ENCODE measurements at places on chromosomes 13 and 19.

DNA sequence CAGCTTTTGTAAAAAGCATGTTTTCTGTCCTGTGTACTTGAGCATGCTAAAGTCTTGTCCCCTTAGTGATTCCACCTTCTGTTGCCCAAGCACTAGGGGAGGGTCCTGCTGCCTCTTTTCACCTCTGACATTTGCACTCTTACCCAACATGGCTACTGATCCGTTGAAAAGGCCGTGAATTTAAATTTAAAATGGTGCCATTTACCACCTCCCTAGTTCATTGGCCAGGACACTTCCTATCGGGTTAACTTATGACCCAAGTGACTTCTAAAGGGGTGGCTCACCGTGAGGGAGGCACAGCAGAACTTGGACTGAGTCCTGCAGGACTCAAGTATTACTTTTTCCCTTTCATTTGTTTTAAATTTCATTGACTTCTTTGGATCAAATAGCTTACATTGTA, 33.3 kb upstream of the CEACAM21 start:
- no peak for DNase-seq

GRCh38 chr19:2150794-2151338, 500 bp downstream of the AP3D1 start:
- DNase-seq, result peak; percentile 24

- DNase-seq, result no peak
Measured at GRCh38 chr19:19956434-19957075, 55.8 kb downstream of the ZNF93 start.

DNA sequence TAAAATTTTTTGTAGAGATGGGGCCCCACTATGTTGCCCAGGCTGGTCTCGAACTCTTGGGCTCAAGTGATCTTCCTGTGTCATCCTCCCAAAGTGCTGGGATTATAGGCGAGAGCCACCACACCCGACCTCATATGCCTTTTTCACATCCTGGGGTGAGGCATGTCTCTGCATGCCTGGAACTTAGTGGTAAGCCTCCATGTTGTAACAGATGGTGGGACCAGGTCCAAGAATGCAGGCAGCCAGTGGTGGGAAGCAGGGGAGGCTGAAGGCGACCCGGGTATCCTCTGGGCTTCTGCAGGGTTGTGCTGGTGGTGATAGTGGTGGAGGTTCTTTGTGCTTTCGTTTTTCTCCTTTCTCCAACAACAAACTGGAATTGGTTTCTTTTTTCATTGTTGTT, 30.1 kb upstream of the CCDC124 start:
- no peak for DNase-seq

- DNase-seq, result peak; percentile 58
Measured at GRCh38 chr19:49546825-49547565, 19.2 kb downstream of the RCN3 start.

DNA sequence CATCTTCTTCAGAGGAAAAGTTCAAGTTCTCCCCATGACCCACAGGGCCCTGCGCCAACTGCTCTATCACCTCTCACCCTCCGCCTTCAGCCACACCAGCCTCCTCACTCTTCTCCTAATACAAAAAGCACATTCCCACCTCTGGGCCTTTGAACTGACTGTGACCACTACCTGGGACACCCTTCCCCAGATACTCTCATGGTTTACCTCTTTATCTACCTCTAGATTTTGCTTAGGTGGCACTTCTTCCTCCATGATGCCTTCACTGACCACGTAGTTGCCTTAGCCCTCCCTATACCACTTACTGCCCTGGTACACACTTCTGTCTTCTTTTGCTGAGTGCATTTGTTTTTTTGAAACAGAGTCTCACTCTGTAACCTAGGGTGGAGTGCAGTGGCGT, 3.9 kb upstream of the SYCE2 start:
- no peak for DNase-seq

DNA sequence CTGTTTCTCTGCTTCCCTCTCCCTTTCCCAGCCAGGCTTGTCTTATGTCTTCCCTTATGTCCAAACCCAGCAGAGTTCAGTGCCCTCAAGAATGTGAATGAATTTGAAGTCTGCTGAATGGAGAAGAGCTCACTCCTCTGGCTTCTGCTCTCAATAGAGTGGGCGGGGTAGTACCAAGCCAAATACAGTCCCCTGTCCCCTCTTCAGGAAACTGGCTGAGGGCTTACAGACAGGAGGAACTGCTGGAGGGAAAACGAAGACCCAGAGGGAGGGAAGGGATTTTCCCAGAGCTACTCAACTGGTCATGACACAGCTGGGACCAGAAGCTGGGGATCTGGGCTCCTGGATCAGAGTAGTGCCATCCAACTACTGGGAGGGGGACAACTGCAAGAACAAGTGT, 32.9 kb upstream of the POU2F2 start:
- DNase-seq, result no peak

- DNase-seq, result no peak
Measured at GRCh38 chr13:27613628-27614027, 6.7 kb downstream of the LNX2 start.

- no peak for DNase-seq
Measured at GRCh38 chr19:5308451-5309437, 31.9 kb downstream of the PTPRS start.

DNA sequence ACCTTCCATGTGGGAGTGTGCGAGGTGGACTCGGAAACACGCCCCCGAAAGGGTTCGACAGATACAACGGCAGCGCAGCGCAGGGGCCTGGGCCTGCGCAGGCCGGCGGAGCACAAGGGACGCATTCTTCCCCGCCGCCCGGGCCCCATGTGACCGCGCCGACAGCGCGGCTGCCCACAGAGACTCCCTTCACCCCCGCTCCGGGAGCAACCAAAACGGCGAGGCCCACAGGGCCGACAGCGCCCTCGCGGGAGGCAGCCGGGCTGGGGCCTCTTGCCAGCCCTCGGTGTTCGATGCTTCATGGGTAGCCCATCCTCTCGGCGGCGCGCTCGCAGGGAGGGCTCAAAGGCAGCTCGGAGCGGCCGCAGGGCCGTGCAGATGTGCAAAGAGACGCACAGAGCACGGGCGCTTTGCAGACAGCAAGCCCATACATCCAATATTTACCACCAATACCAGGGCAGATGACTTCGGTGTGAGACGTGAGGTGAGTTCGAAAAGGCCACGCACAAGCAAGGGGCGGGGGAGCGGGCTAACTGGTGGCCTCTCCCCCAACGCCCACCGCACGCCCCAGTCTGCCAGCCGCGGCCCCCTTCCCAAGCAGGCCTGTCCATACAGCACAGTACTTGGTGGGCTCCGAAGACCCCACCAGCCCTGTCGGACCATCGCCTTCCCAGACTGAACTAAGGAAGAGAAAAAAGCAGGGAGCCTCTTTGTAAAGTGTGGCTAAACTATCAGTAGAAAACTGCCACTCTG, 89.9 kb downstream of the CRYL1 start:
- DNase-seq, result no peak

DNA sequence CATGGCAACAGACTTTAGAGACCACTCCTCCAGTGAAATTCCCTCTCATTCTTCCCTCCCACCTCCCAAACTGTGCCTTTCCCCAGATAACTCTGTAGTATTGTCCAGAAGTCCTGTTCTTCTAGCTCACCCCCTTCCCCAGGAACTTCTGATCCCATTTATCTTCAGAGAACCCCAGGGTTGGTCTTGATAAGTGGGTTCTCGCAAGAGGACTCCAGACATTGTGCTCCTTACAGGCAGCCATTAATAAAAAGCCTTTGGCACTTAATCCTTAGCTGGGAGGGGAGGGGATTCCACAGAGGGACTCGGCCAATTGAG, 1.9 kb downstream of the LTBP4 start:
- no peak for DNase-seq

- no peak for DNase-seq
Measured at GRCh38 chr13:41459432-41460073, 2.2 kb downstream of the RGCC start.

DNA sequence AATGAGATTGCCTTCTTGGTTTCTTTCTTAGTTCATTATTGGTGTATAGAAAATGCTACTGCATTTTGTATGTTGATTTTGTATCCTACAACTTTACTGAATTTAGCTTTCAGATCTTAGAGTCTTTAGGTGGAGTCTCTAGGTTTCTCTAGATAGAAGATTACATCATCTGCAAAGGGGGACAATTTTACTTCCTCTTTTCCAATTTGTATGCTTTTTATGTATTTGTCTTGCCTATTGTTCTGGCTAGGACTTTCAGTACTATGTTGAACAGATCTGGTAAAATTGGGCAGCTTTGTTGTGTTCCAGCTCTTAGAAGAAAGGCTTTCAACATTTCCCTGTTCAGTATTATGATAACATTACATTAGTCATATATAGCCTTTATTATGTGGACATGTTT, 101.0 kb upstream of the SPRY2 start:
- no peak for DNase-seq

DNA sequence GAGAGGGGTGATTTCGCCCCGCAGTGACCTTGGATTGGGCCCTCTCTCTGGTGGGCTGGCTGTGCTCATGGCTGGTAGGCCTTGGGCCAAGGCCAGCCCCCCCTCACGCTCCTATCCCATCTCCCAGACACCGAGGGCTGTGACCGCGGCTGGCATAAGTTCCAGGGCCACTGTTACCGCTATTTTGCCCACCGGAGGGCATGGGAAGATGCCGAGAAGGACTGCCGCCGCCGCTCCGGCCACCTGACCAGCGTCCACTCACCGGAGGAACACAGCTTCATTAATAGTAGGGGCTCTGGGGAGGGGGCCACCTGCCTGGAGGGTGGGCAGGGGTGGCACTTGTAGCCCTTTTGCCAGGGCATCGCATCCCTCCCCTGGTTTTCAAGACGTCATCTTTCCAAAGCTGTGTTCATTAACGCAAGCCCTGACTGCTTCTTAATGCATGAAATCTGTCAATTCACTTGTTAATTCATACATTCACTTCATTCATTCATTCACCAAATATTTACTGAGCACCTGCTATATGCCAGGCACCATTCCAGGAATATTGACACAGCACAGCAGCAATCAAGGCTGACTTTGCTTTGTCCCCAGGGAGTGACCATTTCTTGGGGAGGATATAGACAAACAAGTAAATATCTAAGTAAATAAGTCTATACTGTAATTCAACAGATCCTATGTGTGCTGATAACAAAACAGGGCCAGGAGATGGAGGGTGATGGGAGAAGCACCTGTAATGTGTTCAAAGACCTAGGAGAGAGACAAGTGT, 26.6 kb downstream of the NCAN start:
- no peak for DNase-seq

- no peak for DNase-seq
Measured at GRCh38 chr13:113901231-113901630, 37.4 kb upstream of the GAS6 start.

DNA sequence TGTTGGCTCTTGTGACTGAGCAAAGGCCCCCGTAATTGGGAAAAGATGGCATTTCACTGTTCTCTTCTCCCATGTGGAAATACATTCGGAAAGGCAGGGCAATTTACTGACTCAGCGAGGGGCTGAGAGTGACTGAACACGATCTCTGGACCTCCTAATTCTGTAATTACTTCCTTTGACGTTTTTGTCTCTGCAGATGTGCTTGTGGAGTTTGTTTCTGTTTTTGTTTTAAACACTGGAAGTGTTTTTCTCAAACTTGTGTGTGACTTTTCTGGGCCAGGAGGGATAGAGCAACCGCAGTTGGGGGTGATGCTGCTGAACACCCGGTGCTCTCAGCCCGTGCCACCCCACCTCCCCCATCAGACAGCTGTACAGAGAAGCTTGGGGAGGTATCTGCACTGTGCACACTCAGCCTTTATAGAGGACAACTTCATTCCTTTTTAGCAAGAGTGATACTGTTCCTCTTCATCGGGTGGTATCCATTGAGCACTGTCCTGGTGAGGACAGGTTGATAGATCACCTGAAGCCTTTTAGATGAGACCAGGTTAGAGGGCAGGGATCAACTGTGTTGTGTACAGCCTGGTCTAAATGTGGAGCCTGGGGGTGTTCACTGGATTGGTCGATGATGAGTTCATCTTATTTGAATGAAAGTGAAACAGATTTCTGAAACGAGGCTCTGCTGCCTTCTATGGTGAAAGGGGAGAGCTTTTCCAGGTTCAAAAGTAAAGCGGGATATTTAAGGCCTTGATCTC, 117.4 kb downstream of the ESD start:
- peak; percentile 13 for DNase-seq

GRCh38 chr13:35865341-35866240, 265.6 kb downstream of the DCLK1 start:
- no peak for DNase-seq

- DNase-seq, result no peak
Measured at GRCh38 chr13:57638186-57638890, 6.8 kb downstream of the PCDH17 start.

GRCh38 chr13:59829690-59830089, 334.0 kb downstream of the DIAPH3 start:
- no peak for DNase-seq

DNA sequence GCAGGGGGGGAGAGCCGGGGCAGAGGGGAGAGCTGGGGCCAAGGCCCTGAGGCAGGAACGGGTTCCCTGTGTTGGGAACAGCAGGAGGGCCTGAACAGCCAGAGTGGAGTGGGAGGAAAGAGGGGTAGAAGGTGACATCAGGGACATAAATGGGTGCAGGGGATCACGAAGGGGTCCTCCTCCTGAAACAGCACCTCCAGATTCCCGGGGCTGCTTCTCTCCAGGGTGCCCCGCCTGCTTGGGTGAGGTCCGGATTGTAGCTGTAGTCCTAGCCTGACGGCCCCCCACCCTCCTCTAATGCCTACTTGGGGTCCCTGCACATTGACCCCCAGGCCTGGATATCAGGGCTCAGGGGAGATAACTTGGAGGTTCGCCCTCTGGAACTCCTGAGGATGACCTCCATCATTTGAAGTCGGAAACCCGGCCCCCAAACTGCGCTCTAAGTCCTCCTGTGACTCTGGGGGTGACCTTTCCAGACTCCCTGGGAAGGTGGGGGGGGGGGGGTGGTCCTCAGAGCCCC, 473 bp upstream of the SCN1B start:
- no peak for DNase-seq

DNA sequence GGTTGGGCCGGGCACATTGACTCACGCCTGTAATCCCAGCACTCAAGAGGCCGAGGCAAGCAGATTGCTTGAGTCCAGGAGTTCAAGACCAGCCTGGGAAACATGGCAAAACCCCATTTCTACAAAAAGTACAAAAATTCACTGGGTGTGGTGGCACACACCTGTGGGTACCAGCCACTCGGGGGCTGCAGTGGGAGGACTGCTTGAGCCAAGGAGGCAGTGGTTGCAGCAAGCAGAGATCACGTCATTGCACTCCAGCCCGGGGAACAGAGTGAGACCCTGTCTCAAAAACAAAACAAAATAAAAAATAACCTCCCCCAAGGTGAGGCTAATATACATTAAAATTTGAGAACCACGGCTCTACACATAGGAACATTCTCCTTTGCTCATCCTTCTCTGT, 24.9 kb downstream of the NLRP13 start:
- DNase-seq, result no peak

DNA sequence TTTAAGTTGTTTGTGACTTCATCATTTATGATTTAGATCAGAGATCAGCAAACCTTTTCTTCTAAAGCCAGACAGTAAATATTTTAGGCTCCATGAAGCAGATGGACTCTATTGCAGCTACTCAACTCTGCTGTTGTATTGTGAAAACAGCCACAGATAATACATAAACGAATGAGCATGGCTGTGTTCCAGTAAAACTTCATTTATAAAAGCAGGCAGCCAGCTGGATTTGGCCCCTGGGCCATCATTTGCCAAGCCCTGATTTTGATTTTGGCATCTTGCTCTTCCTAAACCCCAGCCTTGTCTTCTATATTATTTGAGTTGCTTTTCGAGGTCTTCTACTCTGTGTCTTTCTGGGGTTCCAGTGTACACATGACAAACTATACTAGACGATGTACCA, 41.3 kb downstream of the RNASEH2B start:
- DNase-seq, result no peak

Measured in activated naive CD4-positive, alpha-beta T cell treated with Interleukin-2 at 50 U/mL for 16 hours (primary cell).